Stimulated activated CD8-positive, alpha-beta memory T cell treated with anti-CD3 and anti-CD28 coated beads, Interleukin-4, amount 100 ng/mL, for 48 hours (primary cell): ENCODE measurements at places on chromosomes 3 and 15.

DNA sequence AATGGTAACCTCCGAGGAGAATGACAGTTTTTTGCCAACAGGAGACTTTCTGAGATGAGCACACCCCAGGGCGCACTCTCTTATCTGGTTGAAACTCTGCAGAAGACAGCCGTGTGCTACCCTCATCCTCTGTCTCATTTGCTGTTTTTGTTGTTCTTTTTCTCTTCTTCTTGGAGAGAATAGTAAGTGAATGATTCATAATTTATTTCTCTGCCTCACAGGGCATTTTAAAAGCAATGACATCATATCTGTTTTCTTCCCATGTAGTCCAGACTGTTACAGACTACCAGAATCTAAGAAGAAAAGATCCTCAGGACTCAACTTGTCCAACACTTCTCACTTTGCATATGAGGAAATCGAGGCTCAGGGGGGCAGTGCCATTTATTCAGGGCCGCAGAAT, 771.1 kb upstream of the GRM7 start:
- no peak for DNase-seq

GRCh38 chr3:115996420-115997108, 373.3 kb downstream of the GAP43 start:
- no peak for DNase-seq

DNA sequence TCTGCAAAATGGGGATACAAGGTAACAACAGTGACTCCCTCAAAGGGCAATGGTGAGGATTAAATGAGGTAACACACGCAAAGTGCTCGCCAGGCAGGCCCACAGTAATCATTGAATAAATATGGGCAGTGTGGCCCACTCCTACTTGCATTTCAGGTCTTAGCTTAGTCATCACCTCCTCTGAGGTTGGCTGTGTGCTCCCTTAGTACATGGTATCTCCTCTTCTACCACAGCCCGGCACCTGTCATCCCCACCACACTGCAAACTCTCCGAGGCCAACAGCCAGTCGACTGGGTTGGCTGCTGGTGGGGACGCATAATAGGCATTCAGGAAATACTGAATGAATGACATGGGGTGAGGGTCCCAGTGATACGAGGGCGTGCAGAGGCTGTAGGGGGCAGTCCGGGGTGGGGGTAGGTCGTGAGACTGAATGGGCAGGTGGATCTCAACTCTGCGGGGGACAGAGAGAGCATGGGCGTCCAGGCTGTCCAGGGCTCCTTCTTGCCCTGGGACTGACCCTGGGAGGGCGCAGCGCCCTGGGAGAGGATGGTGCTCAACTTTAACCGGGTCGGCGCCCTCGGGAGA, 375 bp upstream of the MYZAP start:
- DNase-seq, result no peak

DNA sequence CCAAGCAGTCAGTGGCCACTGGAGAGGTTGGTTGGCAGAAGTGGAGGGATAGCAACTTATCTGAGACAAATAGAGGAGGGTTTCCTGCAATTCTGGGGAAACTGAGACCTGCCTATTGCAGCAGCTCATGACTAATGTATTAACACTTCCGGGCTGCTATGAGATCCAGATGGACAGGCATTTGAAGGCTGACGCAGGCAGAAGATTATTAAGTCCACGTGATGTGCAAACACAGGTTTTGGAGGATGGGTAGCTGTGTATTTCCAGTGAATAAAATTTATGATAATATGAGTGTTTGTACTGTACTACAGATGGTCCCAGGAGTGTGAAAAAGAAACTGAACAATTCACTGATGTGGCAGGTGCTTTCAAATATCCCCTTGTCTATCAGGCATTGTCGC, 28.5 kb upstream of the CFAP161 start:
- DNase-seq, result no peak

GRCh38 chr15:36183201-36183600, 396.2 kb upstream of the CDIN1 start:
- DNase-seq, result no peak

DNA sequence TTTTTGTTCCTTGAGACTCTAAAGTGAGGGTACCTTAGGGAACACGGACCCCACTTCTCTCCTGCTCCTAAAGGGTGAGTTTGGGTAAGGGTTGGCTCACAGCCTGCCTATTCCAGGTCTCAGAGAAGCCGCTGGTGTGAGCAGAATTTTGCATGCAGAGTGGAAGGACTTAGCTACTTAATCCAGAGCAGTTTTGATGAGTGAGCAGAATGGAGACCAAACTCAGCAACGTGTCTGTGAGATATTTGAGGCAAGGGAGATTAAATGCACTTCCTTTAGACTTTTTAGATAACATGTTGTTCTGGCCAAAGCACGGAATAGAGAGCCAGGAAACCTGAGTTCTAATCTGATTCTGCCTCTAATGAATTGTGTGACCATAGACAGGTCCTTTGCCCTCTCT, 5.1 kb downstream of the SLC24A1 start:
- DNase-seq, result no peak

DNA sequence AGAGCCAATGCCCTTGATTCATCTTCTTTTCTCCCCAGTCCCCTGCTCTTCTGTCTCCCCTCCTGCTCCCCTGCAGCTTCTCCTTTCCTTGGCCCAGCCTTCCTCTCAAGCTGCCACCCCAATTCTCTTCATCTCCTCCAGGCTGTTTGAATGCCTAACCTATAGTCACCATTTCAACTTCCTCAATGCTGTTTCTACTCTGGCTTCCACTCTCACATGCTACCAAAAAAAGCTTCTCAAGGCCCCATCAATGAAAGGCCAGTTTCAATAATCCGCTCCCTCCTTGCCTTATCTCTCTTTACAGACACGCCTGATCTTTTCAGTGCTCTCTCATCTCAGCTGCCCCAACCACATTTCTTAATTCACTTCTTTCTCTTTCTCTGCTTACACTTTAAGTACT, 212.2 kb upstream of the GPR149 start:
- DNase-seq, result no peak

DNA sequence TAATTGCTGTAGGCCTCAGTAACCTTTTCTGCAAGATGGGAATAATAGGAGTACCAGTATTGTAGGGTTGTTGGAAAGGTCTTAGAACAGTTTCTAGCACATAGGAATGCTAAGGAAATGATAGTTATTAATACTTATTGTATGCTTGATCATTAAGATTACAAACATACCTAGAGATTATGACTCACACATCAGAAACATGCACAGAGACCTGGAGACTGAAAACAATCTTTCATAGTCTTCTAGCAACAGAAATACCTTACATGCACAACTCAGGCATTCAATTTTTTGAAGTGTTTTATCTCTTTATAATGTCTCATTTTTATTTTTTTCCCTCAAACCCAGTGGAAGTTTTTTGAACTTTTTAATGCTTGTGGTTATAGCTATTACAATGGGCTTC, 104.4 kb upstream of the ZBTB20 start:
- no peak for DNase-seq
